Left renal pelvis (tissue), 4 donors: ENCODE measurements at places on chromosomes 6 and 20. TPM values are rescaled to one million over a fixed set of nuclear protein-coding genes. Genes with fewer than 3 reads are reported as not detected.

DNA sequence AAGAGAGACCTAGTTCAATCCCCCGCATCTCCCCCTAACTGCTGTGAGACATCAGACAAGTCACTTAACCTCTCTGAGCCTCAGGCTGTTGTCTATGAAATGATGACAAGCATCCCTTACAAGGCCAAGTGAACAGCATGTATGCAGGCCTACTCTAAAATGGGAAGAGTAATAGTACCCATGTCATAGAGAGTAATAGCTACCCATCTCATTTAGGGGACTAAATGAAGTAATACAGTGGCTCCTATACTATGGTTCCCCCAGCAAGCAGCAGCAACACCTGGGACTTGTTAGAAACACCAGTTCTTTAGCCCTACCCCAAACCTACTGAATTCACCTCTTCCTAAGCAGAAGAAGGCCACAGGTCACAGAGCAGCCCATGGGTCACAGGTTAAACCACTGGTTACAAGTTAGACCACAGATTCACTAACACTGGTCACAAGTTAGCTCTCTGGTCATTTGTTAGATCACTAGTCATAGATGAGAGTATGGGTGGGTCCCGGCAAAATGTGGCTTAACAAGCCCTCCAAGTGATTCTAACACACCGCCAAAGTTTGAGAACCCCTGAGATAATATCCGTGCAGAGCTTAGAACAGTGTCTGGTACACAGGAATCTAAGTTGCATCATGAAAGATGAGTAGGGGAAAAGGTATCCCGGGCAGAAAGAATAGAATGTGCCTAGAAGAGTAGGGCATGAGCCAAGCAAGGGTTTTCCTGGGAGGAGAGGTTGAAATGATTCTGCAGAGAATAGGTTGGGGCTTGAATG, 1.4 kb downstream of the DEFB124 start:
- DNase-seq: no peak

GRCh38 chr20:38633577-38634093, 32.0 kb downstream of the ARHGAP40 start:
- no peak for DNase-seq

- DNase-seq: peak; percentile 23
Observed at GRCh38 chr20:32359633-32360332, 1.7 kb downstream of the ASXL1 start.

GRCh38 chr6:168093071-168093505, 14.1 kb upstream of the FRMD1 start:
- DNase-seq: no peak

DNA sequence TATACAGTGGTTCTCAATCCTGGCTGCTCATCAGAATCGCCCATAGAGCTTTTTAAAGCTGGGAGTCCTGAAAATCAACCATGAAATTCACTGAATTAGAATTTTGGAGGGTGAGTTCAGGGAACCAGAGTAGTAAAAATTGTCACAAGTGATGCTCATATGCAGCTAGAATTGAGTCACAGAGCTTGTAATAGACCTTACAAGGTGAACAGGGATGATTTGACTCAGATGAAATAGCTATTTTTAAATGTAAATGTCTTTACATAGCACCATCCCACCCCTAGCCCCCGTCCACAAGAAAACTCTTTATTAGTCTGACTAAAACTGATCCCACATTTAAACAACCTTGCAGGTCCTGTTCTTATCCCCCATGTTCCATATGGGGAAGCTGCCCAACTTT, 531.7 kb downstream of the LMBRD1 start:
- no peak for DNase-seq

DNA sequence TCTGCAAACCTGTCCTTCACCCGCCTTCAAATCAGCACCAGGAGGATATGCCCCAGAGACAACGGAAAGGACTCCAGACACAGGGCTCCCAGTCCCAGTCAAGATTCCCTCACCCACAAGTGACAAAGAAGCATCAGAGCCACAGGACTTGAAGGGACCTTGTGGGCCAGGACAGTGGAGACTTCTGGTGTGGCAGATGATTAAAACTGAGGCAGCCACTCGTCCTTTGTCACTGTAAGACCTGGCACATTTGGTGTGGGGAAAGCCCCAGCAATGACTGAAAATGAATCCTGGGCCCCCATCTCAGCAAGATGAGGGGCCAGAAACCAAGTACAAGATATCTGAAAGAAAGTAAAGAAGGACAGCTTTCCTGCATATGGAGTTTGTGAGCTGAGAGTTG, 15.6 kb upstream of the GMPR start:
- no peak for DNase-seq

- DNase-seq: no peak
Observed at GRCh38 chr6:31728767-31729514, at the start of gene DDAH2. TSS of gene DDAH2 (minus strand) at chr6:31729299. CDS start at chr6:31729161, 138 bp downstream.

DNA sequence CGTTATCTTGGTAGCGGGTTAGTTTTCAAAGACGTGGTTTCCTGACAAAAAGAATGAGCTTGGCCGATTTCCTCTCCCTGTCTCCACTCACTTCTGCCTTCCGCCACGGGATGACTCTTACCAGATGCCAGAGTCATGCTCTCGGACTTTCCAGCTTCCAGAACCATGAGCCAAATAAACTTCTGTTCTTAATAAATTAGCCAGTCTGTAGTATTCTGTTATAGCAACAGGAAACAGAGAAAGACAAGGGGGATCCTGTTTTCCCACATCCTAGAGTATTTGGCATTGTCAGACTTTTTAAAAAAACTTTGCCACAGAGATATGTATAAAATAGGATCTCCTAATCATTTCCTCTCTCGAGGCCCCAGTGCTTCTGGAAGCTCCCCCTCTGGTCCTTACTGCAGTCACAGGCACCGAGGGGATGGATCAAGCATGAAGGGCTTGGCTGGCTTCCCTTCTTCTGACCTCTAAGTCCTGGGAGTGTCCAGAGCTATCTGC, 84.9 kb upstream of the NAA20 start:
- no peak for DNase-seq

DNA sequence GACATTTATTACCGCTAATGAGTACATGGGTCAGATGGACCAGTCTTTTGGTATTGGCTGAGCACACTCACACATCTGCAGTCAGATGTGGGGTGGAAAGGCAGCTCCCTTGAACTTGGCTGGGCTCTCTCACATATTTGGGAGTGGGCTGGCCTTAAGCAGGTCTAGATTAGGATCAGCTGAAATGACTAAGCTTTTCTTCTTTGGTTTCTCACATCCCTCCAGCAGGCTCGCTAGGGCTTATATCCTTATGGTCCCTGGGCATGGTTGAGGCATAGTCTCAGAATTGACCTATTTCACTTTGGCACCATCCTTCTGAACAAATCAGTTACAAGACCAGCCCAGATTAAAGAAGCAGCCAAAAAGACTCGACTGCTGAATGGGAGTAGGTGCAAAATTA, 14.4 kb upstream of the PLCB1 start:
- no peak for DNase-seq

Gene CAPN11
- polyA plus RNA-seq: 0.07 TPM

Gene TRAPPC3L
- 0.14 TPM for polyA plus RNA-seq

Gene LAMA2
- 67.5 TPM for polyA plus RNA-seq
